Lung (tissue), 17 donors: ENCODE measurements at places on chromosomes 2 and 18.

DNA sequence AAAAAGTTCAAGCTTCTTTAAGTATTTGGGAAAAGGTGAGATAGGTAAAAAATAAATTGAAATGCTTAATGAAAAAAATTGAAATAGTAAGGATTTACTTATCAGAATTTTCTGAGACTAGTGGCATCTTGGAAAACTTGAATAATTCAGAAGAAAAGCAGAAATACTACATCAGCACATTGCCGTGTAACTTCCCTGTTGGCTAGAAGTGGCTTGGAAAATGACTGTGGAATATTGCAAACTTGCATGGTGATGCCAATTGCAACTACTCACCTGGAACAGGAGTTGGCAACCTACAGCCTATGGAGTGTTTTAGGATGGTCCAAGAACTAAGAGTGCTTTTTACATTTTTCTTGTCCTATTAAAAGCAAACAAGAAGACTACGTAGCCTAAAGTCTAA is 603.5 kb upstream of the VRK2 start:
- H3K27ac ChIP-seq = no peak overlapping the region
- H3K36me3 ChIP-seq = no peaks in the 10 kb centered on the region
- no peak overlapping the region for H3K4me3 ChIP-seq
- no peaks in the 10 kb centered on the region for H3K27me3 ChIP-seq
- no peaks in the 10 kb centered on the region for H3K4me1 ChIP-seq

DNA sequence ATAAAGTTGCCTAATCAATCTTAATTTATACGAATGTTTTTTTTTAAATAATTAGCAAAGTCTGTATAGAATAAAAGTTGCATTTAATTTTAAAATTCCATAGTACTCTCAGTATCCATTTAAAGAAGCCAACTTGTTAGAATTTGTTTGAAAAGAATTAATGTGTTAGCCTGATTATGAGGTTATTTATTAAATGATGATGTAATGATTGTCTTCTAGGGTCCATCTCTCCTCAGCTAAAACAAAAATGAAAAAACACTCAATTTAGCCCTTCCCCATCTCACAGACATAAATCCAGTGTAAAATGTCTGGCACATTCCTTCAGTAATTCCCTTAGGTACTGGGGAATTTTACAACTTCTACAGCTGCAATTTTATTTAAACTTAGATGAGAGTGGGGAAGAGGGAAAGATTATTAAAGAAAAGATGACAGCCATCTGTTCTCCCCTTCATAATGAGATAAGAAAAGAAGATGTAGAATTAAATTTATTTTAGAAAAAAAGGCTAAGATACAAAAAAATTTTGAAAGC is 68.6 kb downstream of the BARD1 start:
- H3K27ac ChIP-seq = no peak overlapping the region
- no peak for DNase-seq
- H3K4me1 ChIP-seq = no peaks in the 10 kb centered on the region
- H3K4me3 ChIP-seq = no peak overlapping the region
- peaks cover 4% of the 10 kb centered on the region for H3K36me3 ChIP-seq
- H3K27me3 ChIP-seq = no peaks in the 10 kb centered on the region

GRCh38 chr2:162475661-162476060 is 131.7 kb downstream of the GCA start:
- H3K4me1 ChIP-seq = no peaks in the 10 kb centered on the region
- no peak for DNase-seq
- H3K4me3 ChIP-seq = no peak overlapping the region

DNA sequence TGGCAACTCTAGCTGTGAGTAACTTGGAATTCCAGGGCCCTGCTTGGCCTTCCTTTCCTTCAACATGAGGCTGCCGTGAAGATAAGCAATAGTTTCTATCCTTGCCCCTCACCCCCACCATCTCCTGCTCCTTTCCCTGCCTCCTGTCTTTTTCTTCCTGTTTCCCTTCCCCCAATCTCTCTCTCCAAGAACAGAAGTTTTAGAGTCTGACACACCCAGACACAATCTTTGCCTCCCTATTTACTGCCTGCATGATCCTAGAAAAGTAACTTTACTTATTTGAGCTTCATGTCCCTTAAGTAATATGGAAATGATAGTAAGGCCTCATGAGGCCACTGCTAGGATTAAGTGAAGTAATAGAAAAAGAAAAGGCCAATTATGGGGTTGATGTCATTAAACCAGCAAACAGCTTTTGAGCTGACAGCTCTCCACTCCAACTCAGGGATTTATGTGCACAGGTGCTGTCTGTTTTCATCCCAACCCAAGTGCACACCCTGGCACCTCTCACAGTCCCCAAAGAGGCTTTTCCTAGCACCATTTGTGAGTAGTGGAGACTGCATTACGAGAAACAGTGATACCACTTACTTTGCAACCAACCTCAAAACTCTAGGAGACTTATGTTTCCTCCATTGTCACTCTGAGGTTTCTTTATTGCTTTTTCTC is 123.7 kb upstream of the SIX3 start:
- H3K4me1 ChIP-seq = no peaks in the 10 kb centered on the region
- DNase-seq = no peak
- H3K36me3 ChIP-seq = no peaks in the 10 kb centered on the region
- no peak overlapping the region for H3K27ac ChIP-seq
- no peak overlapping the region for H3K4me3 ChIP-seq

GRCh38 chr2:217617616-217618022 is 385.2 kb downstream of the TNS1 start:
- no peak overlapping the region for H3K4me3 ChIP-seq
- peak; percentile 81 for DNase-seq
- H3K36me3 ChIP-seq = no peaks in the 10 kb centered on the region
- H3K27ac ChIP-seq = no peak overlapping the region
